ENCODE measurements at places on chromosomes 16 and 17.

GRCh38 chr16:80564394-80564793, 23.6 kb downstream of the DYNLRB2 start:
- no peak for DNase-seq

DNA sequence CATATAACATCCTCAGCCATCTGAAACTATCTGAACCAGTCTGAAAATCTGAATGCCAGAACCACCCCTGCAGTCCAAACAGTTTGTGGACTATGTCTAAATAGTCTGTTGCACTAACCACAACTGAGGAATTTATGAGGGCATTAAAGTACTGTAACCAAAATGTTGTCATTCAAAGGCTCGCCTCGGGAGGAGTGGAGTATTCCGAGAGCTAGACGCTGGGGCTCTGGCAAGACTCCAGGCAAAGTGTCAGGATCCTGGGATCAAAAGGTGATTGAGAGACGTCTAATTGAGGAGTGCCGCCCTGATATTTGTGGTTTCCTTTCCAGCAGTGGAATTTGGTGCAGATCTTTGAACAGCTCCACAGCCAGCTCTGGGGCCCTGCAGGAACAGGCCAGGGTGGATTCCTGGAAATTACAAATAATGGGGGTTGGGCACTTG, 142.9 kb upstream of the MYOCD start:
- DNase-seq: no peak

DNA sequence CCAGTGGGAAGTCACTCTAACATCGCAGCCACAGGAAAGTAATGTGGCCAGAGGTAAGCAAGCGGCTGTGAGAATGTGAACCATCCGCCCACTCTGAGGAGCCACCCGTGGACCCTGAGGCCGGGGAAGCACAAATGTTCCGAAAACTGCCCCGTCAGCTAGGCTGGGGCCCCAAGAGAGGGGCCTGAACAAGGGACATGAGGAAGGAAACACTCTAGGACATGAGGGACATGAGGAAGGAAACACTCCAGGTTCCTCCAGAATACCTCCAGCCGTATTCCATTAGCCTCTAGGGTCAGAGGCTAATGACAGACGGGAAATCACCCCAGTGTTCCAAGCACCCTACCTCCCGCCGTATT, 317 bp downstream of the TEFM start:
- no peak for DNase-seq

GRCh38 chr16:87234601-87235000, 82.6 kb downstream of the C16orf95 start:
- no peak for DNase-seq

- DNase-seq: no peak
Measured at GRCh38 chr16:54657709-54658102, 273.0 kb upstream of the IRX5 start.

DNA sequence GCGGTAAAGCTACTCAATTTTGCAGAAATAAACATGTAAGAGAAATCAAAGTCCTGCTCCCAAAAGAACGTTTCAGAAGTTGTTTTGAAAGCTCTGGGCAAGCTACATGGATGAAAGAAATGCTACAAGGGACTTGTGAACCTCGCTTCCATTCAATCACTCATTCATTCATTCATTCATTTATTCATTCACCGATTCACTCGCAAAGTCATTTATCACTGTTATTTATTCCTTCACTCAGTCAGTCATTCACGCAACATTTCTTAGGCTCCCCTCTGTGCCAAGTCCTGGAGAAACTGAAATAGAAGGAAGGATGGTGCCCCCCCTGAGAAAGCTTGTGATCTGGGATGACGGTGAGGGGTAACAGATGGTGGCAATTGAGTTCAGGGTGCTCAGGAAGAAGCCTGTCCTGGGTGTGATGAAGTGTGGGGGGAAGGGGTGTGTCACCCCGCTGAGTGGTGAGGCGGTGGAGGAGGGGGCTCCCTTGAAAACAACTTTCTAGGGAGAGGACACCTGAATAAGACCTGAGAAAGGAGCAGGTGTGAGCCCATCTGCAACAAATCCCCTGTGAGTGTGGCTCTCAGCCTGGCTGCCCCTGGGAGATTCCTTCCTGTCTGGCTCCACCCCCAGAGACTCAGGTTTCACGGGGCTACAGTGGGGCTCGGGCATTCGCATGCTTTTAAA, 36.3 kb upstream of the PRSS54 start:
- DNase-seq: no peak

DNA sequence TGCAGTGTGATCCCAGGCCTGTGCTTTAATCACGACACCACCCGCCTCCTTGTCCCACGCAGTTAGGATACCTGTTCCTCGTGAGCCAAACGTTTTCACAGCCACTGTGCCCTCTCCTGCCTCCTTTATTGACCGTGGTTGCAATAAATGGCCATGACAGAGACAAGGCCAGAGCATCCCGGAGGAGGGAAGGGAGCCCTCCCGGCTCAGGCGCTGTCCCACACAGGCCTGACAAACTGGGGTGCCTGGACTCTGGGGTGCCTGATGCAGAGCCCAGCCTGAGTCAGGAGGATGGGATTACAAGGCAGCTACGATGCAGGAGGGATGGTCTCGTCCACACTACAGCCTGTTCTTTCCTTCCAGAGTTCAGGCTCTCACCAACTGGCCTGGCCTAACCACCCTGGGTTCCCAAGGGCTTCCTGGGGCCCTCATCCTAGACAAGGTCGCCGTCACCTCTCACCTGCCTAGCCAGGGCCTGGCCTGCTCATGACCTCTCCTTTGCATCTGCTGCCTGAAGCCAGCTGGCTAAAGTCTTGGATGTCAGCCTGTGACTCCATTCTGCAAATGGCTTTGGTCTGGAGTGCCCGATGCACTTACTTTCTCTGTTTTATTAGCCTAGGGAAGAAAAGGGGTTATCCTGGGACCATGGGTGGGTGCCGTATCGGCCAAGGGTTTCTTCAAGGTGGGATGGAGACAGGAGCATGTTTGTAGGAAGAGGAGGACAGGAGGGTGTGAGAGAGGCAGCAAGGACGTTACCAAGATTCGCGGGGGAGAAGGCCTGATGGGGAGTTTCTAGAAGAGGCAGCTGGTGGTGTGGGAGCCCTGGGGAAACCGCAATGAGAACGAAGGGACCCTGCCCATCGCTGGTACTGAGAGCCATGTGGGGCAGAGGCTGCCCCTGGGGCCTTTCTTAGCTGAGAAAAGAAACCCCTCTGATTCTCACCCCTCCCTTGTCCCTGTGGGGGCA, 234.3 kb upstream of the TNRC6C start:
- no peak for DNase-seq
